M059J (cell line): ENCODE measurements at places on chromosomes 16 and 17.

DNA sequence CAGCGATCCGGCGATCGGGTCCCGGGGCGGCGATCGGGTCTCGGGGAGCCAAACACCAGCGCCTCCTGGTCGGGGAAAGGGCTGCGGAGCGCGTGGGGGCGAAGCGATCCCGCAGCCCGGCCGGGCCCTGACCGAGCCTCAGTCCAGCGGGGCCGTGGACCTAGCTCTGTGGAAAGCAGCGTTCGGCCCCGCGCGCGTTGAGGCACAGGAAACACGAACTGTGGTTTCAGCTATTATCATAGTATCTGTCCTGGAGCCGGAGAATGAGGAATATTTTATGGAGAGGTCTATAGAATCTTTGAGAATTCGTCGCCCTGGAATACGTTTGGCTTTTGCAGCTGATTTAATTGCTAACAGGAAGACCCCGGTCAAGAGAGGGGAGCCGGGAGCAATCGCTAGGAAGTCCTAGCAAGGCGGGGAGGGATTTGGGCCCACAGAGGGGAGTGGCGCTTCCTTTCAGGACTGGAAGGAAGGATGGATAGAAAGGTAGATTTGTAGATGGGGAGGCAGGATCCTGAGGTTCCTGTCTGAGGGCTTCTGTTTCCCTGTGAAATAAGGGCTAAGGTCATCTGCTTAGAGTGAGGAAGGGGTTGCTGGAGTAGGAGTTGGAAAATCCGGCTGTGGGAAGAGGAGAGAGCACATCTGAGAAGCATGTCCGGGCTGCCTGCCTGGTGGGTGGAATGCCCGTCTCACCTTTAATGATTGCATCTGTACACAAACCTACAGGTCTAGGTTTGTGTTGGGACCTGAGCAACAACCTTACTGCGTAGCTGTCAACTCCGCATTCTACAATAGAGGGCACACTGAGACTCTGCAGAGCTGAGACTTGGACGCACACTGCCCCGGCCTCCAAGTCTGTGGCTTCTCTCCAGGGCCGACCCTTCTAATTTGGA is 770 bp downstream of the CCNF start:
- DNase-seq: peak; percentile 37

- no peak for DNase-seq
Observed at GRCh38 chr16:57503366-57503765, 17.1 kb upstream of the DOK4 start.

DNA sequence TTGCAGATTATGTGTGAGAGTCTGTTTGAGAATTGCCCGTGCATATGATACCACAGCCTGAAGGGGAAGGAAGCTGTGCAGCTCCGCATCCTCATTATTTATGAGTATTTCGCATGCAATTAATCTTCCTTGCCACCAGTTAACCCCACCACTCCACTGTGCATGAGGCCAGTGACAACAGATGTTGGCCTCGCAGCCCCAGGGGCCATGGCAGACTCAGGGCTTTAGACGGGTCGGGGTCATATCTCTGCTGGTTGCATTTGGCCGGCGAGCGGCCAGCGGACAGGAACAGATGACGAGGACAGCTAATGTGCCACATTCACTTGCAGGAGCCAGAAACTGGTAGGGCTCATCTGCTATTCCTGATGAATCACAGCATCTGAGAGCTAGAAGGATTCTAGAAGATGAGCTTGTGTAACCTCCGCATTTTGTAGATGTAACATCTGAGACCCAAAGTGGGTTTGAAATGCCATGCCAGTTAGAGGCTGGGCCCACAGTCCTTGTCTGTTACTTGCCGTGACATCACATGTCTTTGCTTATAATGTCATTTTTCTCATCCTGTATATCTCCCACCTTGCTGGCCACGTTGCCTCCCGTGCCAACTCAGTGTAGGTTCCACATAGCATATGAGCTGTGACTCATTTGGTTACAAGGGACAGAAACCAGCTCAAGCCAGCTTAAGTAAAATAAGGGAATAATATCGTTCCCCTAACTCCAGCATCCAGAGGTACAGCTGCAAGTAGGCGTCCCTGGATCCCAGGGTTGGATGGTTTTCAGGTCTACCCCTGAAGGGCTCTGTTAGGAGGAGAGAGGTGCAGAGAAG is 137.2 kb downstream of the SNX29 start:
- peak; percentile 41 for DNase-seq

GRCh38 chr16:11325404-11326083 is 19.7 kb upstream of the RMI2 start:
- DNase-seq: no peak

GRCh38 chr17:57995076-57995956 is 7.3 kb upstream of the VEZF1 start:
- peak; percentile 85 for DNase-seq

DNA sequence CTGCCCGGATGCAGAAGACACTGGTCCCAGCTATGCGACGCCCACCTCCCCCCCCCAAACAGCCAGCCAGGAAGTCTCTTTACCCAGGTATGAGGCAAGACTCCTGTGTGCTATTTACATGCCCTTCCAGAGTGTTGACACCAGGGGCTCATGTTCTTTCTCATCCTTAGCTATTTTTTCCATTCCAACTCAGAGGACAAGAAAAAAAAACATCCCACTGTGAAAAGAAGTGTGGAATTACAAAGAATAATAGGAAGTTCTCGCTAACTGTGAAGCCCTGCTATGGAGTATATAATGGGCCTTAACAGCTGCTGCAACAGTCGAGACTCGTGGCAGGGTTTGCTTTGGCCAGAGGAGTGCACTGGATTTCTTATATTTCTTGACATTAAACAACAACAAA is 584.9 kb downstream of the CDH13 start:
- no peak for DNase-seq

DNA sequence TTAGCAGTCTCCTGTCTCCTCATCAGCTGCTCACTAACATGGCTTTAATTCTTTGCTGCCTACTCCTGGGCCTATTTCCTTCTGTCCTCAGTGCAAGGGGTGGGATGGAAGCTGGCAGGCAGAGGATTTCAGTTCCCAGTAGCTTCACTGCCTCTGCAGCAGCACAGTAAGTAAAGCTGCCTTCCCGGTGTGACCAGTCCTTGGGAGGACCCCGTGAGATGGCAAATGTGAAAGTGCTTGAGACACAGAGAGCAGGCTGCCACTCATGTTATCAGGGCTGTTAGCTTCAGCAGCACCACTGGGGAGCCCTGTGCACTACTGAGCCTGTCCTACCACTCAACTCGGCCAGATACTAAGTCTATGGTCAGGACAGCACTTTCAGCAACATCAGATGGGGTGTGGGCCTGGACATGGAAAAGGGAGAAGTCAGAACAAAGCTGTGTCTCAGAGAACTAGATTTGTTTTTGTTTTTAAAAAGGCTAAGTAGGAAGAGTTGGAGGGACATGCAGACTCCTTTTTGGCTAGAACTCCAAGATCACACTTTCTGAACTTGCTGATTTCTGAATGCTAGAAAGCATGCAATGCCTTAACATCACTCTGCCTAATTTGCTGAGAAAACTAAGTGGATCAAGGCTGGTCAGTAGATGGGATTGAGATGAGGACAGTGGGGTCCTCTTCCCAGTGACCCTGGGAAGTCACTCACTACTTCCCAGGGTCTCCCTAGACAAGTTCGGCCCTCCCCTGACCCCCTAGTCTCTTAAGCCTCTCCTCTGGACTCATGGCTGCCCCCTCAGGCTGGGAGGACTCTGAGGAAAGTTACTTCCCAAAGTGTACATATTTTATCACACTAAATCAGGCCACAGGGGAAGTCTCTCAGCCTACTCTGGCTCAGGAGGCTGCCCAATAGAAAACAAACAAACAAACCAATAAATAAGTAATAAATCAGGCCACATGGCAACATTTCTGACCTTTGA is 1.1 kb downstream of the ACSF2 start:
- DNase-seq: peak; percentile 41

- no peak for DNase-seq
Observed at GRCh38 chr17:3643889-3644349, 7.4 kb downstream of the CTNS start.

GRCh38 chr17:45428050-45428617 is 4.5 kb downstream of the ARHGAP27 start:
- peak; percentile 59 for DNase-seq

- no peak for DNase-seq
Observed at GRCh38 chr16:53559270-53559951, 56.4 kb upstream of the AKTIP start.

DNA sequence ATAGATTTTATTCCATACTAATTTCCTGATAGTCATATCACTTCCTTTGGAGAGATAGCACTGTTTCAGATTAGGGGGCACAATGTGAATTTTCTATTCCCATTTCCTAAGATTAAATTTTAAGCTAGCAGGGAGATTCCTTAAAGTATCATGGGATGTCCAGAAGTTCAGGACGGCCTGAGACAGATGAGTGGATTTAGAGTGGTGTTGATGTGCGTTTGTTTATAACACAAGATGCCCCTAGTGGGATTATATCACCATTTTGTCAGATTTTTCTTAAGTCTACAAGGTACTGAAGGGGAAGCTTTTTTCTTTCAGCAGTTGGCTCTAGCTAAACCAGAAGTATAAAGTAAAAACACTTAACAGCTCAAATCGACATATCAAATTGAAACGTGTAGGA is 183.6 kb upstream of the TBX2 start:
- DNase-seq: no peak

GRCh38 chr17:77556383-77557061 is 402.0 kb upstream of the TNRC6C start:
- DNase-seq: no peak

DNA sequence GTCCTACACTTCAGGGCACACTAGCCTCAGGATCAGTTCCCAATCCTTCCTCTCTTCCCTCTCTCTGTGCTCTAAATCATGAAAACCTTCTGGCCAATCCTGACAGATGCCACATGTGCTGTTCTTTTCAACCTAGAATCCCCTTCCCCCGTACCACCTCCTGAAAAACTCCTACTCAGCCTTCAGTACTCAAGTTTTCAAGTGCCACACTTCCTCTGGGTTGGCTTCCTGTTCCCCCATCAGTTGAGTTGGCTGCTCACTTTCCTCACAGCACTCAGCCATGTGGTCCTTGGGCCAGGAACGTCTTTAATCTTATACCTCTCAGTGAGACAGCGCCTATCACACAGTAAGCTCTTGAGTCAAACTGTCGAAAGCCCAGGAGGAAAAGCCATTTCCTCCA is 3.3 kb downstream of the ASPHD1 start:
- DNase-seq: no peak

GRCh38 chr17:44912763-44913544 is 2.3 kb downstream of the GFAP start:
- DNase-seq: no peak

DNA sequence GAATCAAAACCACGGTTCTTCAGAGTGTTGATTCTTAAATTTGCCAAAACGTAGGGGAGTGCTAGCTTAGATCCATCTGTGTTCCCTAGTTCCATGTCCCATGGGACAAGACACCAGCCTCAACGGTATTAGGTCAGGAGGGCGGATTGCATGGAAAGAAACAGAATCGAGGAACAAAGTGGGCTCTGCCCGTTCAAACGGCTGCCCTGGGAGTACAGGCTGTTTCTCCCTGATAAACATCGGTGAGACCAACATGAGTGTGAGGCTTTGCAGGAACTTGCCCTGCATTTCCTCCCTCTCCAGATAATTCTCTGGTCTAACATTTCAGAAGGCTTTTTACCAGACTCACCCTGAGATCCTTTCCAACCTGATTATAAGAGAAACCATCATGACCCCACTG is 82.2 kb downstream of the MRM3 start:
- DNase-seq: no peak

DNA sequence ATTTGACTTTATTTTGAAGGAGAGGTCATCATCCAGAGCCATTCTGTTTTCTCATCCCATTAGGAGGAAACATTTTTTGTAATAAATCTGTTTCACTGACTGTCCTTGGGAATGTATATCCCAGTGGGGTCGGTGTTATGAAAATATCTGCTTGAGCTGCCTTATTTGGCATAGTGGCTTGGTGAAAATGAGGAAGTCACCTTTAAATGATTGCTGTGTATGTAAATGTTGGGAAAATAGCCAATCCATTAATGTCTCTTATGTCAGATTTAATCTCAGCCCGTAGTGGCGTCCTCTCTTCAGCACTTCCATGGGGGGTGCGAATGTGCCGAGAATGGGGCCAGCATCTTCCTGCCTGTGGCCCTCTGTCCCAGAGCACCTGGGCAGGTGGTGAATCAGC is 57.6 kb downstream of the BANP start:
- DNase-seq: no peak

DNA sequence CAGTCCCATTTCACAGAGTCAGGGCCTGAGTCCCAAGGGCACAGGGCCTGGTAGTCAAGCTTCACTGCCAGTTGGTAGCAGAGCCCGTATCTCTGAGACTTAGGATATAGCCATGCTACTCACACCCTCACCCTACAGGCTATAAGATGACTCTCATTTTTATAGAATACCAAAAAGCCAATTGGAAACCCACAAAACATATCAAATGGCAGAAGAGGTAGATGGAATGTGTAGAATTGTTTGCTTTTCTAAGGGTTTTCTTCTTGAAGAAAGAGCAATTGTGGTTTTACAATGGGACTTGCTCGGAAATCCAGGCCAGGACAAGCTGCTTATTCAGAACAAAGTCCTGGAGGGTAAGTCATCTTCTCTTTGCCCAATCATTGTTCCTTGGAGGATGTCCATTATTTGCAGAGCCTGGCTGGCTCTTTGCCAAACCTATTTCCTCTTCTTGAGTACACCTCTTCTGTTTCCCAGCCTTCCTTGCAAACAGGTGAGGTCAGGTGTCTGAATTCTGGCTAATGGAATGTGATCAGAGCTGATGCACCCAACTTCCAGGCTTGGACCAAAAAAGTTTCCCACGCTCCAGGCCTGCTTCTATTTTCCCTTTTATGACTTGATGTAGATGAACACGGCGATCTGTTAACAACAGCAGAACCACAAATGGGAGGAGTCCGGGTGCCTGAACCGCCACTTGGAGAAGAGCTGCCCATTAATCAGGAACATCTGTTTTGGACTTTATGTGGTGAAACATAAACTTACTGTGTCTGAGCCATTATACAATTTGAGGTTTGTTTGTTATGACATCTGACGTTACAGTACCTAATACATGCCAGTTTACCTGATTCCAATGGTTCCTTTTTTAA is 16.9 kb upstream of the CCL22 start:
- peak; percentile 92 for DNase-seq

- no peak for DNase-seq
Observed at GRCh38 chr17:80727409-80727755, 182.7 kb downstream of the RPTOR start.

GRCh38 chr16:69111876-69112230 is 6.4 kb downstream of the HAS3 start:
- DNase-seq: no peak

DNA sequence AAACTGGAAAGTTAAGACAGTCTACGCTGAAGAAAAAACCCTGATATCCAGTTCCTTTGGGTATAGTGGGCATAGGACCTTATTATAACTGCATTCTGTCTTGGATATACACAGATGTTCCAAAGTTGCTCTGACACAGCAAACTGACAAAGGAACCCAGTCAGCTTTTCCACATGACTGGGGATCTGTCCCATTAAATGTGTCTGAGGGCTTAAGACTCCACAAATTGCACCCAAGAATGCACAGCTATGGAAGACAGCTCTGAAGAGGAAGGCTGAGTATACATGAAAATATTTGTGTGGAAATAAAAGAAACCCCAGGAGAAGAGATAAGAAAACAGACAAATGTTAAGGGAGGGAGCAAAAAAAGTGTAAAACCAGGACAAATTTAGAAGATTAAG is 114.1 kb downstream of the SPAG9 start:
- DNase-seq: no peak

GRCh38 chr17:34579979-34580684 is 750 bp downstream of the TMEM132E start:
- DNase-seq: peak; percentile 33

GRCh38 chr16:25730396-25730795 is 38.6 kb downstream of the HS3ST4 start:
- DNase-seq: no peak
